ENCODE measurements at places on chromosomes 1 and 21. TPM values are rescaled to one million over a fixed set of nuclear protein-coding genes. Genes with fewer than 3 reads are reported as not detected.

The PLA2G4A gene
- 26.8 TPM for total RNA-seq

The GPN2 gene
- total RNA-seq, result 9.8 TPM

The C8A gene
- not detected for total RNA-seq

The CA6 gene
- total RNA-seq, result not detected

The CFHR3 gene
- total RNA-seq, result not detected

The OR2L2 gene
- total RNA-seq, result under 0.01 TPM

The PROX1 gene
- under 0.01 TPM for total RNA-seq

The GBP6 gene
- 0.11 TPM for total RNA-seq

The RORC gene
- not detected for total RNA-seq

The S100A7 gene
- total RNA-seq, result not detected

The RGS7 gene
- 0.62 TPM for total RNA-seq

The CDA gene
- total RNA-seq, result 4.0 TPM

The H3-3A gene
- total RNA-seq, result 88.1 TPM

The FHAD1 gene
- total RNA-seq, result 0.55 TPM

The TGFB2 gene
- total RNA-seq, result 4.5 TPM

The CRABP2 gene
- total RNA-seq, result 17.0 TPM

The PDZK1 gene
- 0.50 TPM for total RNA-seq

The LAD1 gene
- total RNA-seq, result not detected

The DNAI4 gene
- 7.2 TPM for total RNA-seq

The ACTL8 gene
- total RNA-seq, result 0.12 TPM

The TTC34 gene
- total RNA-seq, result 0.12 TPM

The RGS16 gene
- total RNA-seq, result 0.22 TPM

The ORC1 gene
- total RNA-seq, result 3.4 TPM

The TSPAN1 gene
- 0.22 TPM for total RNA-seq

The NPHS2 gene
- total RNA-seq, result not detected

The GBP2 gene
- total RNA-seq, result 31.6 TPM

The GNG12 gene
- total RNA-seq, result 145 TPM

The ZNF695 gene
- total RNA-seq, result 2.2 TPM

The LY9 gene
- not detected for total RNA-seq

Measured in uterine smooth muscle cell (primary cell).